ENCODE measurements at places on chromosomes 3 and 15.

- no peak for DNase-seq
Observed at GRCh38 chr3:129266651-129267050, 12.0 kb upstream of the HMCES start.

GRCh38 chr3:57100046-57100695, 39.7 kb downstream of the SPATA12 start:
- peak; percentile 61 for DNase-seq

- no peak for DNase-seq
Observed at GRCh38 chr3:152839511-152839910, 4.6 kb downstream of the P2RY1 start.

DNA sequence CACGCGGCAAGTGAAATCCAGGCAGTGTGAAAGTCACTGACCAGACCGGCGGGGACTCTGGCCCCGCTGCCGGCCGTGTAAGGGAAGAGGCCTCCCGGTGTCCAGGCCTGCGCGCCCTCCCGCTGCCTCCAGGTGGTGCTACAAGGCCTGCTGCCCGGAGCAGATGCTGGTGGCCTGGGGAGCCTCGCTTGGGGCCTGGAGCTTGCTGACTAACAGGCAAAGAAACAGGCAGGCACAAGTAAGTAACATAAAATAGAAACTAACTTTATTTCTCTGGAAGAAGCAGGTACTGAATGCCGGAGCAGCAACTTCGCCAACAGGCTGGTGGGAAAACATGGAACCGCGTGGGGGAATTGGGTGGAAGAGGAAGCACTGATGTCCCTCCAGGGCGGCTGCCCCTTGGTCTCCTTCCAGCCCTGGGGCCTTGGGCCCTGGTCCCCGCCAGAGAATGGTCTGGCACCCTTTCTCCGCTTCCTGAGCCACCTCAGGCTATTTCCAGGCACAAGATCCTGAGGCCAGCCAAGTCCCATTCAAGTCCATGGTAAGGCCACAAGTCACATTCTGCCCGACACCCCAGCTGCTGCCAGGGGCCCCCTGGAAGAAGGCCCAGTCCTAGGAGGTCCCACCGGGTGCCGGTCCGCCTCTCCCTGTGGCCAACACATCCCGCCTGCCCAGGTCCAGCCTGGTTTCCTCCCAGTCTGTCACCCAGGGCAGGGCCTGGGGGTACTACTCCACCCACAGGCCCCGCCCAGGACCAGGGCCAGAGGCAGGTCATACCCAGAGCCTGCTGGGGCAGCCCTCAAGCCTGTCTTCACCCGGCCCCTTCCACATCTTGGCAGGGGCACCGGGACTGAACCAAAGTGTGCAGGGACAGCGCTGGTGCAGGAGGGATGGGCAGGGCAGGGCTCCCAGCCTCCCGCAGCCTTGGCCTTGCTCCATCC, 45.0 kb downstream of the TNK2 start:
- peak; percentile 47 for DNase-seq

GRCh38 chr3:81728766-81729544, 32.5 kb downstream of the GBE1 start:
- DNase-seq, result no peak

- DNase-seq, result no peak
Observed at GRCh38 chr15:70525551-70525950, 237.8 kb downstream of the UACA start.

Data from CD8-positive, alpha-beta T cell (primary cell).